ENCODE measurements at places on chromosomes 2 and 18.

DNA sequence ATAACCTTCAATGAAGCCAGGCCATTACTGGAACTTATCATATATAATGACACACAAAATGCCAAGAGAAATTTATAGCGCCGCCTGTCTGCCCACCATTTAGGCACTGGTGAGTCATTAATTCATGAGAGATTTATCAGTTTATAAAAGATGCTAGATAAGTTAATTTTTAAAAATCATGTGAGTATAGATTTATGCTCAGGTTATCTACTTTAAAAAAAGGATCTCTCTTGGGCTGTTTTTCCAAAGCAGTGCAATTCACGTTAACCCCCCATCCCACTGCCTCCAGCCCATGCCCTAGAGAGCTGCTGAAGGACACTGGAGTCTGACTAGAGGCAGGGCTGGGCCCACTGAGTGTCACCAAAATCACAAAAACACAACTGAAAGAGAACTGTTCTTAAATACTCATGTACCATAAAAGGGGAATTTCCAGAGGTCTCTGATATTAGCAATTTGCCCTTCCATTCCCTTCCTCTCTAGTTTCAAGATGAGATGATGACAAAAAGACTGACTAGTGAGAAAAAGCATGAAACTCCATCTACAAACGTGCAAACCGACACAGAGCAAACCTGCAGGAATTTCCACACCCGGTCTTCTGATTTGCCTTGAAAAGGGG is 160.8 kb downstream of the BCL2 start:
- peak; percentile 94 for DNase-seq

- DNase-seq = no peak
Observed at GRCh38 chr2:219642069-219642454, 14.6 kb downstream of the SLC4A3 start.

DNA sequence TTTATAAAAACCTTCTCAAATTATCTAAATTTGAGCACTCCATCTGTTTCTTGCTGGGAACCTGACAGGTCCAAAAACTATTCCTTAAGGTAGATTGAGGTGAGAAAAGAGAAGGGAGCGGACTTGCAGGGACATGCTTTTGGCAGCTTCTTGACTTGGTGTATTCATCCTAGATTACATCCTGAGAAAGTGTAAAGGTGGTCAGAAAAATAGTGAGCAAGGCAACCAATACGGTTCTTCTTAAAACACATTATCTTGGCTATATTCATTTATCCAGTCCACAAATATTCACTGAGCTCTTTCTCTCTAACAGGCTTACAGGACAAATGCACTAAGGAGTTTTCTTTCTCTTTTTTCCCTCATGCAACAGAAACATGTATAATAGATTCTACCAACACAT is 230.0 kb downstream of the LRP1B start:
- DNase-seq = no peak

DNA sequence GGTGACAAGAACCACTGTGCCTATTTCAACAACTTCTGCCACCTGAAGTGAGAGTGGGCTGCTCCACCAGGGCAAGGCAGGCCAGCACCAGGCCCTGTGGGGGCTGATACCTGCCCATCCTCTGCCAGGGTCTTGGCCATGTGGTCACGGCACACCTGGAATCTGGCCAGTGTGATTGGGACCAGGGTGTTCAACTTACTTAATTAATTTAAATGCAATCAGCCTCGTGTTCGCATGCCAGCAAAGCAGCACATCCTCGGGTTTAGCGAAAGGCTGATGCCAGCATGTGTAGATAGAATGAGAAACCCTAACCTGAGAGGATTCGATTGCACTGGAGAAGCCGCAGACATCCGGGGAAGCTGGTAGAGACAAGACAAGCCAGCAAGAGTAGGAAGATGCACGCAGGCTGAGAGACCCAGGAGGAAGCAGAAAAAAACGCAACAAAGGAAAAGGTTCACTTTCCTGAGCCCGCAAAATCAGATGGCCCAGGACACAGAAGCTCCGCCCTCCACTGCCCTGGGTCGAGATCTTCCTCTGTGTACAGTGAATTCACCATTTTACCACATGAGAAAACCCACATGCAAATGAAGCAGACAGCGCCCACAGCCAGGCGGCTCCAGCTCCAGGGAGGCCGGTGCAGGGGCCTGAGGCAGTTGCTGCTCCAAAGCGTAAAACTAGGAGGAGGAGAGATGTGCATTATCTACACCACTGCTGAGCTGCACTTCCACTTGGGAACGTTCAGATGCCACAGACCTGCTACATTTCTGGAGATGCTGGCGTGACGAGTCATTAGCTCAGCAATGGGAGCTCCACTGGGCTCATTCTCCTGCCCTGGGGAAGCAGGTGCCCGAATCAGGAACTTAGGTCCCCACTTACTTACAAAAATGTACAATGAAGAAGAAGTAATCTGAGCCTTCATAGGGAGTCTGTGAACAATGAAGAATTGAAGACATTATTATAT is 92.1 kb downstream of the TMEM18 start:
- DNase-seq = no peak

DNA sequence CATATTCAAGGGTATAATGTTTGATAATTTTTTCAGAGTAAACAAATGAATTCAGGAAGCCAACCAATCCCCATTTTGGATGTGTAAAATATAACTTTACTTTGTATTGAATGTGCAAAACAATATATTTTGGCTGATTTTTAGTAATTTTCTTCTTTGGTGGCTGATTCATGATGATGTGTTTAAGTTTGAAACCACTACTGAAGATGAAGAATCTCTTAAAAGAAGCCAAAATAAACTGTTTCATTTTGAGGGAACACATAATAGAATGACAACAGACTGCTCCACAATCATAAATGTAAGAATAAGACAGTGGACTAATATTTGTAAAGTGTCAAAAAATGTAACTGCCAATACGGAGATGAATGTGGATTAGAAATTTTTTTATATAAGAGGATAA is 52.5 kb upstream of the TRIM43 start:
- DNase-seq = no peak

DNA sequence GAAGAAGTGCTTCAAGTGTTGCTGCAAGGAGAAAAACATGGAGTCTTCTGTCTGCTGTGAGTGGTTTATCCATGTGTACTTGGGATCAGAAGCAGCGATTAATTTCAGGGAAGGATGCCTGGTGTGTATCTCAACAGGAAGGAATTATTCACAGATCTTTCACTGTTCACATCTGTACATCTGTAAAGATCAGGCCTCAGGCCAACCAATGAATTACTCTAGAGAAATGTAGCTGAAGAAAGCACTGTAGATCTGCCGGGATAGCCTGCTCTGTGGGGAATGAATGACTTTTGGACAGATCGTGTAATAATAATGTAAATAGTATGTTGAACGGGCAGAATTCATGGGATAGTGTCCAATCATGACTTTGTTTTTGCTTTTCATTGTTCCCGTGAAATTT is 54.0 kb upstream of the SPP2 start:
- DNase-seq = no peak

- peak; percentile 62 for DNase-seq
Observed at GRCh38 chr2:211745295-211746097, 793.1 kb downstream of the ERBB4 start.

DNA sequence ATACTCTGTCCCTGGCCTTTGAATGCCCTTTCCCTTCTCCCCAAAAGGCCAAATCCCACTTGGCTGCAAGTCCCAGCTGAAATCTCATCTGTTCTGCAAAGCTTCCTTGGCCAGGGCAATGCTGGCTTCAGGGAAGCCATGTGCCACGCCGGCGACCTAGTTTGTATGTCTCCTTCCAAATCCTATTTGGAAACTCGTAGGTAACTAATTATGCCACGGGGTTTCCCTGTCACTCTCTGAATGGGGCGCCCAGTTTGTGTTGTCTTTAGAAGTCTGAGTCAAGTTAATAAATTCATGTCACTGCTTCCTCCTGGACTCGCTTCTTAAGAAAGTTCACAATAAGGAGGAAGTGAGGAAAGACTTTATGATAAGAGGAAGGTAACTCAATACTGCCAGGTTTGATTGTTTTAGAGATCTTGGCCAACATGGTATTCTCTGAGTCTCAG is 19.1 kb downstream of the FHL2 start:
- DNase-seq = peak; percentile 30

GRCh38 chr2:44459739-44460138 is 98.0 kb downstream of the CAMKMT start:
- DNase-seq = no peak

DNA sequence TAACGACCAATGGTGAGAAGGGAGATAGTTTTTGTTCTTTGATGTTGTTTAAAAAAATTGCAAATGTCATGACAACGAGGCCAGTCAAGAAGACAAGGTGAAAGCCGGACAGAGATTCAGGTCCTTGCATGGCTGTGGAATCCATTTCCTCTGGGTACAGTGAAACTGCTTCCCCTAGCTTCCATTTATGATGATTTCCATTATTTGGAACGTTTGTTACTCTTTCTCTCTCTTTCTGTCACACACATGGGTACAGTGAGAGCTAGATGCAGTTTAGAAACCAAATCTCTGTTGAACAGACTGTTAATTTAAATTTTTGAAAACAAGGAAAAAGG is 57.4 kb upstream of the MSH2 start:
- DNase-seq = no peak

DNA sequence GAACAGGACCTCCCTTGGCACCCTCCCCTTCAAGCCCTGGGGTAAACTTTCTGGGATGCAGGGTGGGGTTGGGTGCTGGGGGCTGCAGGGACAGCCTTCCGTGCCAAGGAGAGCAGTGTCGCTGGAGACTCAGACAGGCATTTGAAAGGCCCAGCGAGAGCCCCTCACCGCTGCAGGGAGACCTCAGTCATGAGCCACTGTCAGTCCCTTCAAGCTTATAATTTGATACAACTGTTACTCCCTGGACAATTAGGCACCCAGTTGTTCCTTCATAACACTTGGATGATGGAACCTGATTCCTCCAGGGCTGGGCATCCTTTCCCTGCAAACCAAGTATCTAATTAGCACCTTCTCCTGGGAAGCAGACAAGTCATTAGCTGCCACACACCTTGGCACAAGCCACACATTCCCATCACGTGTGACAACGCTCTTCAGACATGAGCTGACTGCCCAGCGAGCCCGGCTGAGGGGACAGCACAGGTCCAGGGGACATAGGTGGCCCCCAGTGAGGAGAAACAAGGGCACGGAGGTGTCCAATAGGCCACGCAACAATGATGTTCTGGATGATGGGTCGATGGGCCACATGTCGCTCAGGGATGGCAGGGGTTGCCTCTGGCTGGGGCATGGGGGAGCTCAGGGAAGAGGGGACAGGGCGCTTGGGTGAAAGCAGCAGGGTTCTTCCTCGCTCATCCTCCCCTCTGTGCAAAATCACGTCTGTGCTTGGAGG is 59.6 kb downstream of the KCNF1 start:
- no peak for DNase-seq

DNA sequence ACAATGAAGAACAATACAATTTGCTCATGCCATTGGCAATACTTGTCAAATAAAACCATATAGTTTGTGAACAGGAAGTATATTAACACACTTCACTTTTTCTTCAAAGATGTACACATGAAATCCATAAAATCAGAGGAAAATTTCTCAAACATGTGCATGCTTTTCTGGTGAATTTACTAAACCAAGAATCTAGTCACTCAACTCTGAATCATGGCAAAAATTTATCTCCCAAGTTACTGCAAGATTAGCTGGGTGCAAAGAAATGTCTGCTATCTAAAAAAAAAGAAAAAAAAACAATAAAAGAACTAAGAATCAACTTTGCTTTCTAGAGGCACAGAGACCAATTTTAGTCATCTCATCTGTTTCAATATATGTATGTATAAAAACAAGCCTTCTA is 419.2 kb downstream of the NR4A2 start:
- no peak for DNase-seq

- no peak for DNase-seq
Observed at GRCh38 chr2:1837022-1837421, 92.7 kb upstream of the PXDN start.

- no peak for DNase-seq
Observed at GRCh38 chr2:128389388-128390086, 70.9 kb upstream of the HS6ST1 start.

- DNase-seq = no peak
Observed at GRCh38 chr18:62590799-62591590, 68.2 kb downstream of the ZCCHC2 start.

GRCh38 chr2:54569745-54570301 is 113.7 kb downstream of the SPTBN1 start:
- no peak for DNase-seq

DNA sequence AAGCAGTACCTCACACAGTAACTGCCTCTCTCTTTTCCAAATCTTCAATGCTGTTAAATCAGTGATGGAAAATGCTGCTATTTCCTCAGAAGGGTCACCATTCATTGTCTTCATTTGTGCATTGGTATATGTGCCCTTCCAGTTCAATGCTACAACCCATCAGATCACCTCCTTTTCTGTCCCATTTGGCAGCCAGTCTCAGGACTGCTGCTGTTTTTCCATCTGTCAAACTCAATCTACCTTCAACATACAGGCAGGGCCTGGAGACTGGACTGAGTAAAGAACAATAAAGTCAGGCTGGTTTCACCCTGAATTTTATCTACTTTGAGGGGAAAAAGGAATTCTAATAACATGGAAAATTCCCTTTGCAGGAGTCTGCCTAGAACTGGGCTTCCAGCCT is 17.9 kb downstream of the ZNF385B start:
- no peak for DNase-seq

DNA sequence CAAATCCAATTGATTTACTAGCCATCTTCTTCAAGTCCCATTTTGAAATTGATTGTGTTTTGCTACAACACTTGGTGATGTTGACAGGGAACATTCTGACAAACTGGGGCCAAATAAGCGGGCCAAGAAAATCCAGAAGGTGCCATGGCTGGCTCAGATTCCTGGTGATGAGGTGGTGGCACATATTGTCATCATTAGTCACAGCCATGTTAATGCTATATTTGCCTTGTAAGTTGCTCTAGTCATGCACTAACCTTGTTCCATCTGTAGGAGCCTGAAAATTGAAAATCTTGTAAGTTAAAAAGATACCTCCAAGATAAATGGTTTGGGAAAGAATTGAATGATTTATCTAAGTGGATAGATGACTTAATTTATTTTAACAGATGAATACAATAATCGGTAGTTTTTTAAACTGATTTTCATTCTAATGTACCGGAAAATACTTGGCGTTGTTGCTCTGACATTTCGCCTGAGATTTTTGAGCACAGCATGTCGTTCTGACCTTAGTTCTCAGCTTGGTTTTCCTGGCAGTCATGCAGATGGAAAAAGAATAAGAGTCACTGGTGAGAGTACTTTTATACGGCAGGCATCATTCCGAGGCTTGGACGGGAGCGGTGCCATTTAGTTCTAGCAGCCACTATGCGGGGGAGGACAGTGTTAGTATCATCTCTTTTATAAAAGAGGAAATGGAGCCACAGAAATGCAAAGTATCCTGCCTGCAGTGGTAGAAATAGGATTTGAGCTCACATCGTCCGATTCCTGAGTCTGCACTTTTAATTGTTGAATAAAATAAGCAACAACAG is 133.9 kb downstream of the ZNF532 start:
- no peak for DNase-seq

- DNase-seq = no peak
Observed at GRCh38 chr2:10222-10875, 36.0 kb downstream of the FAM110C start.

DNA sequence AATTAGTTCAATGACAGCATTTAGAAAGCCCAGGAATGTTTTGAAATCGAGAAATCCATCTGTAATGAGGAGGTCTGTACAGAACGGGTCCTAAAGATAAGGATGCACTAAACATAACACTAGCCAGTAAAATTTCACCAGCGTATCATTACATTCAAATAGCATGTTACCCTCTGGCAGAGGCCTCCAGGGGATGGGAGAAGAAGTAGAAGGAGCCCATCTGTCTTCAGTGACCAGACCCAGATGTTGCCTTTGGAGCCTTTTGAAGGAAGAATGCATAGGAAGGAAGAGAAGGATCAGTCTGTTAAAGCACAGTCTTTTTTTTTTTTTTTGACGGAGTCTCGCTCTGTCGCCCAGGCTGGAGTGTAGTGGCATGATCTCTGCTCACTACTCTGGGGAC is 86.1 kb upstream of the BCL2L11 start:
- DNase-seq = no peak

- no peak for DNase-seq
Observed at GRCh38 chr18:40371673-40372072, 1583.4 kb upstream of the PIK3C3 start.

All from inflammatory macrophage treated with lipopolysaccharide for 4 hours (primary cell).